Ammon's horn (tissue), 1 donor: ENCODE measurements at places on chromosomes 5 and 9.

DNA sequence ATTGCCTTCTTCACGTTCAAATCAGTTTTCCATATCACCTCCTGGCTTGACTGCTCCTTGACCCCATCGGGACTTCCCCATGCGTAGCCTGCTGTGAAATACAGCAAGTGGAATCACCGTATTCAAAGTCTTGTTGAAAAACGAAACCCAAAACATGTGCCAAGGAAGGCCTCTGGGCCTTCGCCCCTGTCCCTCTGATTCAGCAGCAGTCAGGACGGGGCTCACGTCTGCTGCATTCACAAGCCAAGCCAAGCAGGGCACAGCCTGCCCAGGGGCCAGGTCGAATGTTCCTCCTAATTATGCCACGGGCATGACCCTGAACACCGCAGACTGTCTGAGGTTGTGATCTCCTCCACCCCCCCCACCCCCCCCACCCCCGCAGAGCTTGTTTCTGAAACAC lies 960 bp upstream of the CTNND2 start:
- no peak for DNase-seq

DNA sequence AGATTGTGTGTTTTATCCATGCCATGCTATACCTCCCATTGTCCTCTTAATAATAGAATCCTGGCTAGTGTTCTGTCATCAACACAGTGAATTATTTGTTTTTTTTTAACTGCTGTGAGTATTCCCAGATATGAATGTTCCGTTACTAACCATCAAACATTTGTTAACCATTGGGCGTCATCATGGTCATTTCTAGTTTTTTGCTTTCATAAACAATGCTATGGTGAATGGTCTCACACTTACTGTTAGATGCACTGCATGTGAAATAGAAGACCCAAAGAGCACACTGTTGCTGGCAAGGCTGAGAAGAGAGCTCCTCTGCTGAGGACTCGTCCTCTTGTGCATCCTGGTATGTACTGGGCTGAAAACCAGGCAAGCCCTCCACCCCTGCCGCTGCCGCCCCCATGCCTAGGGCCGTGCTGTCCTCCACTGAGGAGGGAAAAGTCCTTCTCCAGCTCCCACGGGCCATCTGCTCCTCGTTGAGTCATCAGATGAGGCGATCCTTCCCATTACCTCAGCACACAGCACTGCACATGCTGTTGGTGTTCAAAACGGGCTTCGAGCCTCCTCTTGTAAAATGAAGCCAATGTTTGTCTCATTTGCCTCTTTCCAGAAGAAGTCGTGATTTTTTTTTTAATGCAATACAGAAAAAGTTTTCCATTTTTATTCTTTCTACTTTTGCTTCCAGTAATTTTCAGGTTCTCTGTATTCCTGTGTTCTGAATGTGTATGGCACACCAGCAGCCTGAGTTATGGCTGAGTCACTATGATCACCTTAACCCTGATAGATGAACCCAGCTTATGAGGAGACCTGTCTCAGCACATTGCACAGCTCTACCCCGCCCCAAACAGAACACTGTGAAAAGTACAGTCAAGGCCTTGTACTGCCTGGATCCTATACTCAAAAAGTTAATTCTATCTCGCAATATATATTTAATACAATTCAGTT lies 219.0 kb downstream of the AOPEP start:
- peak; percentile 83 for DNase-seq

DNA sequence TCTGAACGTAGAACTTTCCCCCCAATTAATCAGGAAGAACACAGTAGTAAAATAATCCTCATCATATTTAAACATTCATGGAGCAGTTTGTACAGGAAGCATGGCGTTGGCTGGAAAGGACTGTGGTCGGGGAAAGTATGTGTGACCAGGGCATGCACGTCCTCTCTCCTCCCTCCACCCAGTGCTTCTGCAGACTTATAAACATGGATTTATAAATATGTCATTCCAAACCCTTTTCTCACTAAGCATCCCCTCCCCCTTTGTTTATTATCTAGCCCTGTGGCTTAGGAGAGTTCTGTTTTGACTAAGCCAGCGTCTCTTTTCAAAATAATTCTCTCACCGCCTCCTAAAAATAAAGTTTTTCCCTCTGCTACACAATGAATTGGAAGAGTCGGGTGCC lies 70.4 kb upstream of the DAP start:
- no peak for DNase-seq

GRCh38 chr9:38018958-38019602 lies 49.9 kb downstream of the SHB start:
- peak; percentile 71 for DNase-seq

DNA sequence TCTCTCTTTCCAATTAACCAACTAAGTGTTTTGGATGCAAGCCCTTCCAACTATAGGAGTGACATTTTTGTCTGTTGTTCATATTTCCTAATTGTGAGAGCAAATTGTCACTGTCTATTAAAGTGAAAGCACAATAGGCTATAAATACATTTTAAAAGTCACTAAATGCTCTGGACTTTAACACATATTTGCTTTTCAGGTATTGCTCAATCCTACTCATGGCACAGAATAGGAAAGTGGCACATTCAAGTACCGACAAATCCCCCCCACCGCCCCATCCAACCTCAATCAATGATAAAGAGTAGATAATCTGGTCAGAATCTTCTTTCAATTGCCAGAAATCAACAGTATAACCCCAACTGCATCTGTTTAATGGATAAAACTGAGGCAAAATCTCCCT lies 419.8 kb downstream of the PLK2 start:
- DNase-seq = no peak

- DNase-seq = no peak
Observed at GRCh38 chr5:55597014-55597981, 62.5 kb upstream of the PLPP1 start.

GRCh38 chr9:83290692-83291091 lies 227.8 kb upstream of the RASEF start:
- no peak for DNase-seq

- peak; percentile 91 for DNase-seq
Observed at GRCh38 chr5:10695055-10695649, 65.9 kb downstream of the DAP start.

DNA sequence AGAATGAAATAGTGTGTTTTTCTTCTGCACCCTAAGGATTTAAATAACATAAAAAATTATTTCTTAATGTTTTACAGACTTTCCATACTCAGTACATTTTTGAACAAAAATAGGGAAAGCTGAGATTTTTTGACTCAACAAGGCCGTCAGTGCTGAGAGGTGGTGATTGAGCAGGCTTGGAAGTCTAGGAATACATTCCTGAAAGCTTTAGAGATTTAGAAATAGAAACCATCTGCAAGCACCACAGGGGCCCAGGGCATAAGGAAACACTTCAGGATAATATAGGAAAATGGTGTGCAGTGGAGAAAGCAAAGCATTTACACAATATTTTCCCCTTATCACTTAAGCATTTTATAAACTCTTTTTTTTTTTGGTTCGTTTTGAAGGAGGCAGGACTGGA lies 5.2 kb downstream of the BASP1 start:
- no peak for DNase-seq

- no peak for DNase-seq
Observed at GRCh38 chr9:83182071-83182470, 119.1 kb upstream of the RASEF start.

DNA sequence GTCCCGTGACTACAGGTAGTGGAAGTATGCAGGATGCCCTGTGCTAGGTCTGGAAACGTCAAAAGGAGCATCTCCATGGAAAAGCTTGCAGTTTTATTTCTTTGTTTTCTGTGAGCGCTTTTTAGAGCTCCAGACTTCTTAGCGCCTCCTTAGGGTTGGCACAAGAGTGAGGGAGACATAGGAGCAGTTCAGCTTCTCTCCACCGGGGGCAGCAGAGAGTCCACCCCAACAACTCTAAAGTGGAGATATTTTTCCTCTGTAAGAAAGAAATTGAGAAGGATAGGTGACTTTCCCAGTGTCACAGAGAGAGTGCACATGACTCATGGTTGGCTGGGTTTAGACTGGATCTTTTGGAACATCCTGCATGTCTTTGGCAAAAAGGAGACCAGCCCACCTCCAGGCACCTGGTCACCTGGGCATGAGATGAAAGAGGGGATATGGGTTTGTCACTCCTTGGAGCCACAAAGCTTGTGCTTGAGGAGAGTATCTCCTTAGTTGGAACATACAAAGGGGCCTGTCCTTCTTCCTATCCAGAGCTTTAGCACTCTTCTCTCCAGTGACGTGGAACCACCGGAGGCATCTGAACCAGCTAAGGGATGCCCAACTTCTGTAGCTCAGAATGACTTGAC lies 637.7 kb downstream of the SEMA5A start:
- DNase-seq = no peak

DNA sequence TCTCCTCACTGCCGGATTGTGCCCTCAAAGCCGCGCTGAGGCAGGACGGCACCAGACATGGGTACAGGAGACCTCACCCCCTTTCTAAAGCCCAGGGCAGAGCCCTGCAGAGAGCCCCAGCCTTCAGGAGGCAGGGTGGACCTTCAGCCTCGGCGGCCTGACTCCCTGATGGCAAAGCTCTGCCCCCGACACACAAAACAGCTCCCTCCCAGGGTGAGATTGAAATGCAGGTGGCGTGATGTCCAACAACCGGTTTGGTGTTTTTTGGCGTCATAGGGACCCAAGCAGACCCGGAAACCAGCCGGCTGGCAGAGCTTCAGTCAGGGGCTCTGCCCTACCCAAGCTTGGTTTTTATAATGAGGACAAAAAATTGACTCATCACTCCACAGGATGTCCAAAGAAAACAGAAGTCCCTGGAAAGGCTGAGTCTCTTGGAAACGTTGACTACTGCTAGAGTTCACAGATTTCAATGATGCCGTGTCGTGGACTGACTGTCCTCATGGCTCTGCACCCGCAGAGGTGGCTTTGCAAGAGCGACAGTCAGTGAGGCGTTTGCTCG lies 275.2 kb upstream of the IRX1 start:
- no peak for DNase-seq

GRCh38 chr9:97710356-97711222 lies 13.4 kb upstream of the XPA start:
- peak; percentile 83 for DNase-seq

DNA sequence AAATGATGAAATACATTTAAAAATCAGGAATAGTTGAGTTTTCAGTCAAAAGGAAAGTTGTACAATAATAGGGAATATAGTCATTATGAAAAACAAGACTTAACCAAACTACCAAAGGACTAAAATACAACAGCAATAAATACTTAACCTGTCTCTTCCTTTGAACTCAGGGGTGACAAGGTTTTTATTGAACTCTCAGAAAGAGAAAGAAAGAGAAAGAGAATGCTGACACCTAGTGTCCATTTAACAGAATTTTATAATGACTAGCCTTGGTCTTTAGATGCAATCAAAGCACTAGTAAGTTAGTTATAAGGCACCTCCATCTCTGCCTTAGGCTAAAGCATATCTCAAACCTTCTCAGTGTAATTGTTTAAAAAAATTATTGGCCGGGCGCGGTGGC lies 47.5 kb downstream of the UIMC1 start:
- peak; percentile 31 for DNase-seq

GRCh38 chr9:132606066-132606465 lies 23.7 kb downstream of the BARHL1 start:
- DNase-seq = no peak

GRCh38 chr5:94431696-94432095 lies 186.7 kb downstream of the KIAA0825 start:
- no peak for DNase-seq

DNA sequence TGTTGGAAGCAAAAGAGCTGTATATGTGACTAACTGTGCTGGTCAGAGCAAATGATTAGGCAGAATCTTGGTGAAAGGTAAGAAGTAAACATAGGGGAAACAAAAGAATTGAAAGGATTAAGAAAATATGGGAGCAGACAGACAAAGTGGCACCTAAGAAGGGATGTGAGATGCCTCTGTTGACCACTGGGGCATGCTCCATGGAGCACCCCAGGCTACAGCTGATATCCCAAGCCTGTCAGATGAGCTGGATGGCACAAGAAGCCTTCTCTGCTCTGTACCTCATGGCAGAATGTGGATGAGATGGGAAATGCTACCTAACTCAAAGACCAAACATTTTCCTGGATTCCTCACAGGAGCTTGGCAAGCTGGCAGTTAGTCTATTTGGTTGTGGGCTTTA lies 89.3 kb upstream of the SLIT3 start:
- no peak for DNase-seq

DNA sequence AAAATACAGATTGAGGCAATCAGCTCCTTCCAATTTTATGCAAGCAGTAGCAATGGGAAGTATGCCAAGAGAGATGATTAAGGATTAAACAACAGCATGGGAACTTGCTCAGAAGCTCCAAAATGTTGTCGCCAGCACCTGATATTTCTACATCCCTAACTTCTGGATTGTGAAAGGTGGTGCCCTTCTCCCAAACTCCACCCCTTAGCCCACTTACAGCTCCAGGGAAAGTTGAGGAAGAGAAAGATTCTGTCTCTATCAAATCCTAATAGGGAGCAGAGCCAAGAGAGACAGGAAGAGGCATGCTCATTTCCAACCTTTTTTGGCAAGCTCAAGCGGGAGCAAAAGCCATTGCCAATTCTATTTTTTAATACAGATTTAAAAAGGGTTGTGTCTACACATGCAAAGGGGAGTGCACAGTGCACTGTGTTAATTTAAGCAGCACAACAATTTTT lies 92.4 kb upstream of the NR3C1 start:
- peak; percentile 13 for DNase-seq

GRCh38 chr5:147520450-147520849 lies 10.6 kb upstream of the DPYSL3 start:
- DNase-seq = no peak

- DNase-seq = no peak
Observed at GRCh38 chr9:74771262-74771585, 116.5 kb downstream of the TRPM6 start.

DNA sequence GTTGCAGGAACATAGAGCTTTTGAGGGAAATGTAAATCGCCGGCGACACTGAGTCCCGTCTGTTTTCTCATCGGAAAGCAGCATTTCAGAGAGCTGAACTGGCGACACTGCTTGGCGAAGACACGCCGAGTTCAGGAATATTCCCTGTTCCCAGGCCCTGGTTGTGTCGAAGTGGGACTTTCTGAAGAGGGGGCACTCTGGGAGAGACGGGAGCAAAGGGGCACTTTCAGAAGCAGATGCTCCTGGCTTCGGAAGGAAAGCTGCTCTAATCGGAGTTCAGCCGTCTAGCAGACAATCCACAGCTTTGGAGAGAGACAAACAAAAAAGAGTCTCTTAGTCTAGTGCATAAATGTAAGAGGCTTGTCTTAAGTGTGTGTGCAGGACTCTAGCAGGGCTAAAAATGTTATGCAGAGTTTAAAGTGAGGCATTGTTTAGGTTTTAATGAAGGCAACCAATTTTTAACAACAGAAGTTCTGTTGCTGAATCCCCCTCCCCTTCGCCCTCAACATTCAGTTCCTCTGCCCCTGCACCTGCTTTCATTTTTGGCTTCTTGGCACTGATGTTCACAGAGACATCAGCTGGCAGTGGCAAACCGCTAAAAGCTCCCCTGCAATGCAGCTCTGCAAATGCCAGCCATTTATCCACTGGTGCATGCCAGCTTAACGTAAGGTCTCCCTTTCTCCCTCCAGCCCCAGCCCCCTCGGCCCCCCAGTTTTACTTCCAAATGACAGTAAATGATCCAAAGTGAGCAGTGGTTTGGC lies 289.5 kb upstream of the MPDZ start:
- peak; percentile 77 for DNase-seq

- DNase-seq = no peak
Observed at GRCh38 chr5:84602371-84602771, 217.7 kb upstream of the EDIL3 start.

- no peak for DNase-seq
Observed at GRCh38 chr9:104553261-104553660, 15.7 kb upstream of the OR13C8 start.

- DNase-seq = no peak
Observed at GRCh38 chr9:2243666-2244555, 228.8 kb downstream of the SMARCA2 start.

- DNase-seq = no peak
Observed at GRCh38 chr9:123789554-123790292, 140.2 kb downstream of the DENND1A start.

GRCh38 chr5:162372256-162372655 lies 304.7 kb downstream of the GABRG2 start:
- peak; percentile 17 for DNase-seq
